ENCODE measurements at places on chromosomes 4 and X.

GRCh38 chrX:148600131-148600530 lies 99.7 kb downstream of the AFF2 start:
- DNase-seq: no peak

GRCh38 chrX:150857453-150857852 lies 41.0 kb downstream of the CD99L2 start:
- DNase-seq: no peak

DNA sequence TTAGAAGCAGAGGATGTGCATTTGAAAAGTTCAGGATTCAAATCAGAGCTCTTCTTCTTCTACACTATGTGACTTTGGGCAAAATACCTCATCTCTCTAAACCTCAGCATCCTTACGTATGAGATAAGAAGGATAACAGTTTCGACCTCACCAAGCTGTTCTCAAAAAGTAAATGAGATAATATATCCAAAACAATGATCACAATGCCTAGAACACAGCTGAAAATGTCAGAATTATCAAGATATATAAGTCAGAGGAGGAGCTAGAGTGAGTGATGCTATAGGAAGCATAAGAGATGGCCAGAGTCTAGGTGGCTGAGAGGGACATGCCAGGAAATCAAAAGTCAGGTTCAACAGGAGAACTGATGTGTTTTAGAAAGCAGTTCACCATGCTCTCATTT lies 168.0 kb downstream of the EFHC2 start:
- no peak for DNase-seq

DNA sequence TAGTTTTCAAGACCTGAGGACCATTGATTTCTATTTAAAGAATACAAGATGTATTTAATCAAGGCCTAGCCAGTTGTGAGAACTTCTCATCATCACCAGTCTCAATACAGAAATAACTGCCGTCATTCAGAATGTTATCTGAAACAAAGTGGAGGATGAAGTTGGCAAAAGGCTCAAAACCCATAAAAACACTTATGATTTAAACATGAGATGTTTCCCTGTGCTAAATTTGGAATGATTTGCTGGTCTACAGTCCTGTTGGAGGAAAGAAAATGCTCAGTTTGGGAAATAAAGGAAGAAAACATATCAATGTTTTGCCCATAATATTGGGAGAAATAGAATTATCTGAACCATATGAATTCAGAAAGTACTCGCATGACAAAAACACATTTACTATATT lies 192.2 kb downstream of the ADGRA3 start:
- DNase-seq: no peak

DNA sequence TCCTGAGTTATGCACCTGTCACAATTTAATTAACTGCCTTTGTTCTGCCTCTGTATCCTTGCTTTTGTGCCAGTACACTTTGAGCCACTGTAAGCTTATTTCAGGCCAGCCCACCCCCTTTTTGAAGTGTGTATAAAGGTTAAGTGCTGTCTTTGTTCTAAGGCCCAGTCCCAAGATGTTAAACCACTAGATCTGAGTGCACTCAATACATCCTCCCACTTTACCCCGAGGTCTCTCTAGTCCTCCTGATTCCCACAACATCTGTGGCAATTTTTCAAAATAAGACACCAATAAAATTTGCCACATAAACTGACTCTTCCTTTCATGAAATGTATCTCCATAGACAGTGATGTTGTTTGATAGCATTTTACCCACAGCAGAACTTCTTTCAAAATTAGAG lies 124.1 kb upstream of the SPIN4 start:
- DNase-seq: no peak
